CD14-positive monocyte (primary cell): ENCODE measurements at places on chromosomes 5 and 9. TPM values are rescaled to one million over a fixed set of nuclear protein-coding genes. Genes with fewer than 3 reads are reported as not detected.

The SLC36A3 gene
- not detected for polyA plus RNA-seq

The PIP5KL1 gene
- 0.31 TPM for polyA plus RNA-seq

- no peak overlapping the region for H3K27ac ChIP-seq
- no peak for DNase-seq
These were observed 5.5 kb upstream of the PSAT1 start for GRCh38 chr9:78291240-78291925.

The LECT2 gene
- polyA plus RNA-seq, result not detected in 2 replicates

The ARHGEF39 gene
- polyA plus RNA-seq, result 0.42 TPM

- H3K36me3 ChIP-seq, result no peaks in the 10 kb centered on the region
- H3K4me1 ChIP-seq, result no peaks in the 10 kb centered on the region
- H3K27ac ChIP-seq, result no peak overlapping the region
- no peaks in the 10 kb centered on the region for H3K27me3 ChIP-seq
- H3K4me3 ChIP-seq, result no peak overlapping the region
These were observed 188.6 kb downstream of the CARTPT start for GRCh38 chr5:71907608-71908145.
